Lung (tissue), 17 donors: ENCODE measurements at places on chromosomes 3 and 15.

GRCh38 chr3:59979542-59979941 is 929.7 kb upstream of the CFAP20DC start:
- no peak for DNase-seq

- DNase-seq: no peak
These were observed 226.0 kb downstream of the ZMAT3 start for GRCh38 chr3:178845420-178846118.

DNA sequence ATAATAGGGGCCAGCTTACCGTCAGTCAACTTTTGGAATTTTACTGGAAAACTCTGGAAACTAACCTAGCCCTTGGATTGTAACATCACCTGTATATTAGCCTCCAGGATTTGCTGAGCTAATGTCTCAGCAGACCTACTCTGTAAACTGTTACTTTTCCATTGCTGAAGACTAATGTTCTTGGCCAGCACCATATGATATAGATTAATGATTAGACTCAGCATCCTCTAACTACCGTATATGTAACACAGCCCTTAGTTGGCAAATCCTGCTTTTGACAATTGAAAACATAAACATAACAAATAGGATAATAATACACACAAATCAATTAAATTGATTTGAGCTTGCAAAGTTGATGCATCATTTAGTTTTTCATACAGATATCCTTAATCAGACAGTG is 26.6 kb upstream of the GBE1 start:
- DNase-seq: no peak

GRCh38 chr3:113436809-113437208 is 4.5 kb downstream of the CFAP44 start:
- no peak for DNase-seq

DNA sequence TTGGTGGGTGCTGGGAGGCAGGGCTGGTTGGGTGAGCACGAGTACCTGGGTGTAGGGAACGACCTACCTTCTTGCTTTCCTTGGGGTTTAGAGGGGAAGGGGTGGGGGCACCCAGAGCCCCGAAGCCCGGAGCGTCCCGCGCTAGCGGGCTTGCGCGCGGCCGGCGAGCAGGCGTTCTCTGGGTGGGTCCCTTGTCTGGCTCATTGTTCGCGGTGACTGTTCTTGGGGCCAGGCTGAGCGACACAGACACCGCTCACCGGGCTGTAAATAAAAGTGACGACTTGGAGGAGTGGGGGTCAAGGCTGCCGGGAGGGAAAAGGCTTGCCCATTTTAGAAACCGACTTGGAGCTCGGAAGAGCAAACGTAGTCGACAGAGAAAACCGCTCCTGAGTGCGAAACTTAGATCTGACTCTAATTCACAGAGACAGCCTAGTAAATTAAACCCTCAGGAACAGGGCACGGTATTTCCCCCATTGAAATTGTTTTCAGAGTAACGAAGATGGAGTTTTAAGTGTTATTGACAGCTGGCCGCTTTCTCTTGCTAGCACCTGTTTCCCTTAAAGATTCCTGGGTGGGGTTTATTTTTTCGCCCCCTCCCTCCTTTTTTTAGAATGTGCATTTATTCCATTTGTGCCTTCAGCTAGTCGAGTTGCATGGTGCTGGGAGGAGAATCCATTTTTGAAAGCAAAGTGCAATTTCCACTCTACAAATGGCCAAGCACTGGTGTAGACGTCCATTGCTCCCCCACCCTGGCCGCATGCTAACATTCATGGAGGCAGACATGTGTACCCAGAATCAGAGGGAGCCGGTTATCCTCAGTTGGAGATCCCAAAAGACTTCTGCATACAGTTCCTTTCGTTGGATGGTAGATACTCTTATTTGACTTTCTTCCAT is 532.1 kb upstream of the SEMA6D start:
- no peak for DNase-seq

- peak; percentile 14 for DNase-seq
These were observed 163.7 kb upstream of the LRTM1 start for GRCh38 chr3:55091381-55092225.

DNA sequence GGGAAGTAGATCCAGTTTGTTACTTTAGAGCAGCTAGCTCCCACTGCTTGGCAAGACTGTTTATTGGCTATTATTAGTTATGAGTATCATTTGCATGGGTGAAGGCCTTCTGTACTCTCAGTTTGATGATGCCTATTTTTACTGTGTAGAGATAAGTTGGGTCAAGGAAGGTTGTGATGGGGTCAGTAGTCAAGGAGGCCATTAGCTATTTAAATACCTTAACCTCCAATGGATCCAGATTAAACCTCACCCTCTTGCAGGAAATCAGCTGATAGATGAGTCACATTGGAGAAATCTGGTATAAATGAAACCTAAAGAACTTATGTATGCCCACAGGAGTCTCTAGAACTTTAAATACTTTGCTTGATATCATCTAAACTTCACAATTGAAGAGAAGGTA is 45.0 kb downstream of the THBS1 start:
- no peak for DNase-seq

DNA sequence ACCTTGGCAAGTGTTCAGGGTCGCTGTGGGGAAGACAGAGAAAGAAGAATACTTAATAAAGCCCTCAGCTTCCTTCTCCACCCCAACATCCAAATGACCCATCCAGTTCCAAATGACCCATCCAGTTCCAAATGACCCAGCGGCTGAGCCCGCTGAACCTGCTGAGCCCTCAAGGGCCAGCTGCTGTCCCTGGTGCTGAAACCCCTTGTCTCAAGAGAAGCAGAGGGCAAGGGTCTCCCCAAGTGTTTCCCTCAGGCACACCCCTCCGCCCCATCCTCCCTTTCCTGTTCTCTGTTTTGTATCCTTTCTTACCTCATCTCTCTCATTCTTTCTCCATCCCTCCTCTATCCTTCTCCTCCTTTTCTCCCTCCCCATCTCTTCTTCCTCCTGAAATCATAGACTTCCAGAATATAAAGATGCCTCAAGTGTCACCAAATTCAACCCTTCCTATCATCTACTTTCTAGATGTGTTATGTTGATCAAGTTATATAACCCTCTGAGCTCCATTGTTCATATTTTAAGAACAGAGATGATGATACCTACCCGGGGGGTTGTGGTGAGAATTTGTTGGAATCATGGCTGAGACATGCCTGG is 29.0 kb downstream of the CCDC33 start:
- DNase-seq: peak; percentile 71

DNA sequence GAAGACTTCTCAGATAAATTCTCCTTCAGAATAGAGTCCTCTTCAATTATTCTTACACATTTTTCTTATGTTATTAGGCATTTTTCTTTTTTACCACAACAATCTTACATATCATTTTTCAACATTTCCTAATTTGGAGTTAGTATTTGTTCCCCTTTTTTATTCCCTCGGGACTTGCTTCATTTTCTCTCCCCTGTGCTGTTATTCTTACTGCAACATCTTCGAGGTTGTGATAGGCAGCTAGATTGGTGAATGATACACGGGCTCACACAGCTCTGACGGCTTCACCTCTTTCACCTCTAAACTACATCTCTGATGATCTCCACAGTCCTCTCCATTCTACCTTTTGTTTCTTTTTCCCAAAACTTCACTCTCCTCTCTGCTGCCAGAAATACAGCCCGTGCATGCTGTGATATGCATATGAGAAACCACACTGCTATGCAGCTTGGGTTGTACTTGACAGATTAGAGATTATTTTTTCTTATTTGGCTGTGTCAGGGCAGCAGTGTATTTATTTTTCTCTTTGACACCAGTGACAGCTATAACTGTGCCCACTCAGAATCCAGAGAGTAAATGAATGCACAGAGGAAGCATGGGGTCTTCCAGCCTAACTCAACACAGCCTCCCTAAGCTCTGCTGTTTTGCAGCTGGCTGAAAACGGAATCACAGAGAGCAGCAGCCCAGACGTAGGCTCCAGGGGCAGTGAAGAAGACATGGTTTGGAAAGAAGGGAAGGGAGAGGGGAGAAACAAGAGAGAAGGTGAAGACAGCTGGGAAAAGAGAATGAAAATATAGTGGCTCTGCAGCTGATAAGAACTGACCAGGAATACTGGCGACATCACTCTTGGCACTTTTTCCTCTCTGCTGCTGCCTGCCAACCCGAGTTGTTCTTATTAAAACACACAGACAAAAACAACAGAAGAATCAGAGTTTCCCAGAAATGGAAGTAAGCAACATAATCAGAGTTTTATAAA is 61.8 kb downstream of the SLC9A9 start:
- DNase-seq: peak; percentile 88

DNA sequence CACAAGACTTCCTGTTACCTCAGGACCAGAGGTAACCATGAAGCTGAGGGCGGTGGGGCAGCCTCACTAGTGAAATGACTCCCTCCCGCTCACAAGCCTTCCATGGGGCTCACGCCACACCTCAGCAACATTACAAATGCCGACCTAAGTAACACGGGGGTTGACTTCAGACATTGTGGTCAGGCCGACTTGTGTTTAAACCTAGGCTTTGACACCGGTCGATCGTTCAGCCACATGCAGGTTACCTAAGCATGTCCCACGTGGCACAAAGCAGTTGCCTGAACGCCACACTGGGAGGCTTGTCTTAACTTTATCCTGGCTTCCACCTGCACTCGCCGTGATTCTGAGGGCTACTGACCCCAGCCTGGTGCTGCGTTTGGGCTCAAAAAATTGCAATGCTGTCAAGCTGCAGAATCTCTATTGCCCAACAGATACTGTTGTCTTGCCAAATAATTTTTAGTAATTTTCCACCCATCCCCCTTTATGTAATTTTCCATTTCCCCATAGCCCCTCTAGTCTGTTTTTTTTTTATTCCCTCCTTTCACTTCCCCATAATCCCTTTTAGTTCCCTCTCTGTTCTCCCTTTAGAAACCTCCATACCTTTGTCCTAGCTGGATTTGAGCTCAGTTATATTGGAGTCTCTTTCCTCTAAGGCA is 158.6 kb upstream of the RGMA start:
- no peak for DNase-seq

- no peak for DNase-seq
These were observed 9.3 kb upstream of the RBP1 start for GRCh38 chr3:139548801-139549200.

DNA sequence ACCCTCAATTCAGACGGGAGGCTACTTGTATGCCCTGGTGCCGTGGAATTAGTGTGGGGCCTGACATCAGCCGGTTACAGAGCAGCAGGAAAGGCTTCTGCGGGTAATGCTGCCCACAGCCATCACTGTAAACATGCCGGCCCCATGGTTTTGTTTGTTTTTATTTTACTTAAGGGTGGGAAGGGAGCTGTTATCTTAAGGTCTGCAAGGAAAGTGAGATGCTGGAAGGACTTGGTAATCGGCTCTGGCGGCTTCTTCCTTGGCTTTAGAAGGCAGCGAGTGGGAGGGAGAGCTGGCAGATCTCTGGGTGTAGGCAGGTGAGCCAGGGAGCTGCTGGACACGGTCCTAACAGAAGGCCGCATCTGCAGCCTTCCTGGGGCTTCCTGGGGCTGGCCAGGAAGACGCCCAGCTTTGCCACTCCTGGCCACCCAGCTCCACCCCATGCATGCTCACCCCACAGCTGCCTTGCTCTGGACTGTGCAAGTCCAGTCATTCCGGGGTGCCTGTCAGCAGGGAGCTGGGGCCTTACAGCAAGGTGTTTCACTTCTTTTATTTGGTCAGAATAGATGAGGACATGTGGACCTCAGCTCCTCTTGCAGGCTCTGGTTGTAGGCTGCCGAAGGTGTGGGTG is 54.1 kb upstream of the FURIN start:
- no peak for DNase-seq

GRCh38 chr3:57100046-57100695 is 39.7 kb downstream of the SPATA12 start:
- DNase-seq: peak; percentile 78

DNA sequence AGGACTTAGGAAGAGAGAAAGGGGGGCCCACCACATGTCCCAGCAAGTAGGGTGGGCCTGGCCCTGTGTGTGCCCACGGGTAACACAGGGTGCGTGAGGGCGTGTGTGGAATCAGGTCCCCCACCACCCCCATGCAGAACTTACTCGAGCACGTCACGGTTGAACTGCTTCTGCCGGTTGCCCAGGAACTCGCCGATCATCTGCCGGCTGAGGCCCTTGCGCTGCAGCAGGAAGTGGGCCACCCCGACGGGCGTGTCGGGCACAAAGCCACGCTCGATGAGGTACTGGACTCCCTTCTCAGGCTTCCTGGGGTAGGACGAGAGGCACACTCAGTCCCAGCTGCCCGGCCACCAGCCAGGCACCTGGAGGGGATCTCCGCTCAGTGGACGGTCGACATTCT is 83.1 kb upstream of the RPL32 start:
- no peak for DNase-seq

DNA sequence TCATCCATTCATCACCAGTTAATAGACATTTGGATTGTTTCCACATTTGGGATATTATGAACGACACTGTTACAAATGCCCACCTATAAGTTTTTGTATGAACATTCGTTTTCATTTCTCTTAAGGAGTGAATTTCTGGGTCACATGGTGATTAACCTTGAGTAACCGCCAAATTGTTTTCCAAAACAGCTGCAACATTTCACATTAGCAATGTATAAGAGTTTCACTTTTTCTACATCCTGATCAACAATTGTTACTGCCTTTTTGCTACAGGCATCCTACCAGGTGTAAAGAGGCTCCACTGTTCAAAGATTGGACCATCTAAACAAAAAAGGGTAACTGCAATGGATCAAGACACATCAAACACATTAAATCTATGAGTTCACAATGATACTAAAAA is 52.0 kb downstream of the CPEB1 start:
- DNase-seq: peak; percentile 11

DNA sequence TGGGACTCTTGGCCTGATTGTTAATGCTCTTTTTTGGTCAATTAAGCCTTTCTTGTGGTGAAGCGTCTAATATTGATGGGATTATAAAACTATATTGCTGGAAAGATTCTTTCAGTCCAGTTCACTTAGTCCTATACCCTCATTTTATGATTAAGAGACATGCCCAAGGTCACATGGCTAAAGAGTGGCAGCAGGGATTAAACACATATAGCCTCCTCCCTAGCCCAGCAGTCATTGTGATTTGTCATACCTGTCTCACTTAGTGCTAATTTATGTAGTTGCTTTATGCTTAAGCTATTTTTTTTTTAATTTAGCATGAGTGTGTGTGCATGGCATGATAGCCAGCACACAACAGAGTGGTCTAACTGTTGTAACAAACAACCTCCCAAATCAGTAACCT is 9.5 kb downstream of the PARP14 start:
- no peak for DNase-seq

GRCh38 chr3:39260957-39261356 is 18.9 kb downstream of the CX3CR1 start:
- peak; percentile 62 for DNase-seq

- DNase-seq: no peak
These were observed 173.8 kb upstream of the BCL6 start for GRCh38 chr3:187919048-187919447.

- DNase-seq: peak; percentile 13
These were observed 302.1 kb downstream of the TLE3 start for GRCh38 chr15:69795601-69796000.

DNA sequence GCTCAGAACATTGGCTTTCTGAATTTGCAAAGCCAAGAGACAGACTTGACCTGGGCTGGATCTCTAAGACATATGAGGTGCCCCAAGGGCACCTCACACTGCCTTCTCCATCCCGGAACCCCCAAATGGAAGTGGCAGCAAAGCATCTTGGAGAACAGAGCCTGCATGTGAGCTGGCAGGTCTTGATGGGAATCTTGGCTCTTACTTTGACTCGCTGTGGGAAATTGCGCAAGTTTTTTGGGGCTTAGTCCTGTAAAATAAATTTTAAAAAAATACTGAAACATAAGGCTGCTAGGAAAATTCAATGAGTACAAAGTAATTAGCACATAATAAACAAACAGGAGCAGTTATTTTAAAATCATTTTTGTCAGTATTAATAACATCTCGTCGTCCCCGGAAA is 13.7 kb upstream of the SEC22A start:
- DNase-seq: peak; percentile 29

- peak; percentile 2 for DNase-seq
These were observed 80.1 kb downstream of the SSR3 start for GRCh38 chr3:156474560-156475389.
